ENCODE measurements at places on chromosomes 2 and 18.

GRCh38 chr2:59425247-59425646 lies 1128.2 kb downstream of the BCL11A start:
- no peaks in the 10 kb centered on the region for H3K36me3 ChIP-seq
- no peaks in the 10 kb centered on the region for H3K27me3 ChIP-seq
- no peak for DNase-seq
- no peaks in the 10 kb centered on the region for H3K4me1 ChIP-seq

GRCh38 chr2:184524551-184525382 lies 73.6 kb upstream of the ZNF804A start:
- no peak for DNase-seq
- H3K4me3 ChIP-seq: no peak overlapping the region
- H3K36me3 ChIP-seq: no peaks in the 10 kb centered on the region

GRCh38 chr2:36658277-36658748 lies 38.2 kb upstream of the VIT start:
- no peak overlapping the region for H3K27ac ChIP-seq
- DNase-seq: no peak
- H3K4me1 ChIP-seq: no peaks in the 10 kb centered on the region

- DNase-seq: no peak
- H3K27ac ChIP-seq: no peak overlapping the region
Measured at GRCh38 chr2:162233197-162233596, 10.0 kb downstream of the FAP start.

GRCh38 chr18:68714366-68714711 lies 569 bp downstream of the TMX3 start:
- H3K4me3 ChIP-seq: peak overlapping the region; percentile 85
- peaks cover 43% of the 10 kb centered on the region for H3K36me3 ChIP-seq
- H3K27me3 ChIP-seq: no peaks in the 10 kb centered on the region
- peaks cover 43% of the 10 kb centered on the region for H3K4me1 ChIP-seq
- no peak for DNase-seq

GRCh38 chr2:101736861-101737291 lies 39.4 kb downstream of the MAP4K4 start:
- no peaks in the 10 kb centered on the region for H3K36me3 ChIP-seq
- no peak for DNase-seq
- no peaks in the 10 kb centered on the region for H3K27me3 ChIP-seq
- H3K4me1 ChIP-seq: peaks cover 48% of the 10 kb centered on the region
- no peak overlapping the region for H3K4me3 ChIP-seq

- no peaks in the 10 kb centered on the region for H3K36me3 ChIP-seq
- no peaks in the 10 kb centered on the region for H3K4me1 ChIP-seq
- peaks cover 1% of the 10 kb centered on the region for H3K27me3 ChIP-seq
- no peak overlapping the region for H3K4me3 ChIP-seq
- DNase-seq: no peak
Measured at GRCh38 chr2:147649286-147649685, 195.5 kb upstream of the ACVR2A start.

DNA sequence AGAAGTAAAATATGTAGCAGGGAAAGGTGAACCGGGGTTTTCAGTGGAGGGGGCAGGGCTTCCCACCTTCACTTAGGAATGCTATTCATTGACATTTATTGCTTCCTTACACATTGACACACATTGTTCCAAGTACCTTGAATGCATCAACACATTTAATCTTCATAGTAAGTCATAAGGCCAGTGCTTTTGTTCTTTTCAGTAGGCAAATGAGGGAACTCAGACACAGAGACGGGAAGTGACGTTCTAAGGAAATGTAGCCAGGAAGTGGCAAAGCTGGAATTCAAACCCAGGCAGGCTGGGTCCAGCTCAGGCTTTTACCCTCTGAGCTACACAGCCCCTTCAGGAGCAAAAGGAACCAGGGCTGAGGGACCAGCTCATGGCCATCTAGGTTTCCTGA lies 20.7 kb downstream of the BMP10 start:
- peaks cover 28% of the 10 kb centered on the region for H3K27me3 ChIP-seq
- DNase-seq: no peak
- H3K4me3 ChIP-seq: no peak overlapping the region
- no peaks in the 10 kb centered on the region for H3K4me1 ChIP-seq
- H3K36me3 ChIP-seq: no peaks in the 10 kb centered on the region

DNA sequence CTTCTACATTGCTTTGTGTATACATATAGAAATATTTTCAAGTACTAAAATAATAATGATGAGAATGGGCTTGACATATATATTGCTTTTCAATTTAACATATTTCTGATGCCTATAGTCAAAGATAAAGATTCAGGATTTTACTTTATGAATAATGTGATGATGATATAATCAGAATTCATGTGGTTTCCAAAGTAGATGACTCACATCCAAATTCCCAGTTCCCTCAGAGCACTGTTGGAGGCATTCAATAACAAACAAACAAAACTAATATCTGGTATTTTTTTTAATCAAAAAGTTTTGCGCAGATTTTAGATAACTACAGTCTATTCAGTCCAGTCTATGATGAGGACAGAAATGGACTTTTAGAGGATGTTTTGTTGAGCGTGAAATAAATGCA lies 2094.5 kb upstream of the CELF4 start:
- H3K36me3 ChIP-seq: no peaks in the 10 kb centered on the region
- no peaks in the 10 kb centered on the region for H3K4me1 ChIP-seq
- no peak overlapping the region for H3K27ac ChIP-seq
- no peaks in the 10 kb centered on the region for H3K27me3 ChIP-seq

Data from activated CD4-positive, alpha-beta memory T cell treated with anti-CD3 and anti-CD28 coated beads, Interleukin-2, amount 10 ng/mL, durations not matched to agents 7 days and 5 days (primary cell).